ENCODE measurements at places on chromosomes 16 and 17. TPM values are rescaled to one million over a fixed set of nuclear protein-coding genes. Genes with fewer than 3 reads are reported as not detected.
A peak's percentile ranks its signal among the peaks of the same experiment; 100 is the strongest.

- H3K27ac ChIP-seq, result no peak overlapping the region
- H3K4me3 ChIP-seq, result no peak overlapping the region
- H3K36me3 ChIP-seq, result peaks cover 6% of the 10 kb centered on the region
- H3K4me1 ChIP-seq, result peaks cover 7% of the 10 kb centered on the region
- H3K27me3 ChIP-seq, result no peaks in the 10 kb centered on the region
These were observed 132.0 kb downstream of the MRTFB start for GRCh38 chr16:14203166-14203565.

TTYH2 gene
- 10.9 TPM for total RNA-seq

- H3K27ac ChIP-seq, result no peak overlapping the region
- peaks cover 12% of the 10 kb centered on the region for H3K27me3 ChIP-seq
- H3K36me3 ChIP-seq, result peaks cover 2% of the 10 kb centered on the region
- DNase-seq, result no peak
These were observed 69.3 kb upstream of the TOB1 start for GRCh38 chr17:50935221-50935995.

DNA sequence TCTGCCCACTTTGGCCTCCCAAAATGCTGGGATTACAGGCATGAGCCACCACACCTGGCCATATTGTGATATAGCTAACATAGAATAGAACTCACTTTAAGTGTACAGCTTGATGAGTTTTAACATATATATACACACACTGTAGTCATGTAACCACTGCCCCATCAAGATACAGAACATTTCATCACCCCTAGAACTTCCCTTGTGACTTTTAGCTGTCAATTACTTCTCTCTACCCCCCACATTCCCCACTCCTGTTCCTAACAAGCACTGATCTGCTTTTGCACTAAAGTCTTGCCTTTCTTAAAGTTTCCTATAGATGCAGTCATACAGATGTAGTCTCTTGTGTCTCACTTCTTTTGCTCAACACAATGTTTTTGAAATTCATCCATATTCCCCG lies 93.1 kb downstream of the PITPNC1 start:
- no peak for DNase-seq
- H3K4me3 ChIP-seq, result peak overlapping the region; percentile 48
- peaks cover 10% of the 10 kb centered on the region for H3K36me3 ChIP-seq
- peak overlapping the region; percentile 81 for H3K27ac ChIP-seq
- H3K27me3 ChIP-seq, result no peaks in the 10 kb centered on the region

DNA sequence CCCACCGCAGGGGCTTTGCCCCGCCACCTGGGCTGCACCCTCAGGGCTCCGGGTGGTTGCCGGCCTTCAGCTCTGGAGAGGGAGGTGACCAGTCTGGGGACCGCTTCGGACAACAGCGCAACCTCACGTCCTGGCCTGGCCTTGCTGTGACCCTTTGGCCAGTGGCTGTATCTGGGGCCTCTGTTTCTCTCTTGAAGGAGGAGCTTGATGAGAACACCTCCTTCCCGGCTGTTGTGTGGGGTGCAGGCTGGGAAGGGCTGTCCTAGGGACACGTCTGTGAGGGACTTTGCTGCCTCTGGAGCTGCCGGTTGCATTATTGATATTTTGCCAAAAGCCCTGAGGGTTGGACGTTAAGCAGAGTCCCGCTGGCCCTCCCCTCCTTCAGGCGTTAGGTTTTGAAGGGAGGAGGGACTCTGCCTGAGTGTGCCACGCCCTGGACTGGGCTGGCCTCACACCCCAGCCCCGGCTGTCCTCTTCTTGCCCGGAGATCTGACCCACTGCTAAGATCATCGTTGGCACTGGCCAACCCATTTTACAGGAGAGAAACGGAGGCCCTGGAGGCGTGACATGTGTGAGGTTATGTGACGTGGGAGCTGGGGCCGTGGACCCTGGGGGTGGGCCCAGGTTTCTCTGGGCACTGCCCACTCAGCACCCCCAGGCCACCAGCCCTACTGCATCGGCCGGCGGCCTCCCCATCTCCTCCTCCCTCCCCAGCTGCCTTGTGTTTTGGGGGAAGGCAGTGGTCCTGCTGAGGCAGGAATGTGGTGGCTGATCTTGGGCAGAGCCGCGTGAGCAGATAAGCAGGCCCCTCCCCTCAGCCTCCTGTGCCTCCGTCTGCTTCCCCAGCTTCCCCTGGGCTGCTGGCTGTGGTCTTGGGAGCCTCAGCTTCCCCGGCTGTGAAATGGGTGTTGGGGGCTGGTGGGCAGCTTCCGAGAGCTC lies 8.5 kb downstream of the ZFPM1 start:
- peaks cover 1% of the 10 kb centered on the region for H3K36me3 ChIP-seq
- no peak overlapping the region for H3K27ac ChIP-seq
- H3K4me3 ChIP-seq, result no peak overlapping the region
- peaks cover 17% of the 10 kb centered on the region for H3K4me1 ChIP-seq

DNA sequence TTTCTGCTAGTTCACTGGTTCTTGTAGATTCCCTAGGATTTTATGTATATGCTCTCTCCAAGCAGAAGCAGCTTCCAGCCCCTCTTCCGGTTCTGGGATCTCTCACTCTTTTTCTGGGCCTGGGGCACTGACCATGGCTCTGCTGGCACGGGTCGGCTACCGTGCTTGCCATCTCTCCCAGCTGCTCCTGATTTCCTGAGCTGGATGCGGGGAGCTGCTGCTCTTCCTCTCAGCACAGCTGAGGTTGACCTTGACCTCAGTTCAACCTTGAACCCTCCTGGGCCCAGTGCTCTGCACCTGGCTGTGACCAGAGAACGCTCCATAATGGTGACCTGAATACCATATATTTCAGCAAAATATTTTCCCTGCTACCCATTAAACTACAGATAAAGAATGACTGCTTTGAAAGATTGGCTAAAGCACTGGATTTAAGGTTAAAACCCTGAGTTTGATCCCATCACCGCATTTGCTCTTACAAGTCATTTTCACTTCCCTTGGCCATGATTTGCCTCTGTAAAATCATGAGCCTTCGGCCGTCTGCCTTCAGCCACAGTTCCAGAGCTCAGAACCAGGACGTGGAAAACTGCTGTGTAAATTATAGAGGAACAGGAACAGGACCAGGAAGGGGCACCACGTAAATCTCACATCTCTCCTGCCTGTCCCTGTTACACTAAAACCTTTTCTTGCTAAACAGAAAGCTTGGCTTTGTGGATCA lies 130.8 kb upstream of the CHMP6 start:
- H3K4me3 ChIP-seq, result peak overlapping the region; percentile 65
- H3K36me3 ChIP-seq, result peaks cover 52% of the 10 kb centered on the region
- DNase-seq, result no peak
- peaks cover 57% of the 10 kb centered on the region for H3K4me1 ChIP-seq
- H3K27me3 ChIP-seq, result no peaks in the 10 kb centered on the region
